ENCODE measurements at places on chromosomes 5 and 9.

- no peak for DNase-seq
Measured at GRCh38 chr9:134035041-134036039, 10.1 kb downstream of the BRD3OS start.

DNA sequence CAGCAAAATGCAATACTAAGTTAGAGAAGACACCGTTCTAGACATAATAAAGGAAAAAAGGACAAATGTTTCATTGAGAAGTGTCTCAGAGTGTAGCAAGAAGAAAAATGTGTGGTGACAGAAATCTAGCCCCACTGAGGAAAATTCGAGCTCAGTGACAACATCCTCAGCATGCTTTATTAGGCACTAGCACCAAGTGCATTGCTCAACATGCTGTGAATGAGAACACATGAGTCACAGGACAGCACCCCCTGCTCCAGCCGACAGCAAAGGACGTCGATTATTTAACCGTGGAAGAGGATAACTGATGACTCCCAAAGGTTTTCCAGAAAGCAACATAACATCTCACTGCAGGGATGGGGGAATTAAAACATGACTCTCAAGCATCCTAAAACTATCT lies 182.7 kb downstream of the GNAQ start:
- DNase-seq, result no peak

DNA sequence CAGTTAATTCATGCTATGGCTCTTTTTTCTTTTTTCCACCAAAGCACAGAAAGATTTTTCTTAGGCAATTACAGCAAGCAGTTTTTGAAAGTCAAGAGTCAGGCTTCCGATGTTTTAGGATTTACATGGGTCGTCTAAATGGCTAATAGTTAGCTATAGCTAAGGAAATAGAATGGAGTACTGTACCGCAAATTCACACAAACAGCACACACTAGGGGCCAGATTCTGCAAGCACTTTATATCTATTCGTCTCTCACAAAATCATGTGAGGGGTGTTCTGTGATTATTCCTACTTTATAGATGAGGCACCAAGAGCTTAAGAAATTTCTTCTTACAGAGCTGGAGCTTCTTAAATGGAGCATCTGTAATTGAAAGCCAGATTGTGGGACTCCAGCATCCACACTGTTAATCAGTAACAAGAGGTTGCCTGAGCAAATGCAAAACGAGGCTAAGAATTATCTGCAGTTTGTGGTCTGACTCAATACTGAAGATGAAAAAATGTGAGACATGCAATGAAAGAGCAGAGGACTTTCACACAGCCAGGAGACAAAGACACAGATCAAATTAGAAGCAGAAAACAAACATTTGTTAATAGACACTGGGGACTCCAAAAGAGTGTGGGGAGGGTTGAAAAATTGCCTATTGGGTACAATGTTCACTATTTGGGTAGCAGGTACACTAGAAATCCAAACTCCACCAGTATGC lies 62.7 kb upstream of the CTXN3 start:
- no peak for DNase-seq

GRCh38 chr5:83048277-83048676 lies 28.9 kb downstream of the TMEM167A start:
- DNase-seq, result no peak

All from NCI-H1417 (cell line).